Body of pancreas (tissue), 4 donors: ENCODE measurements at places on chromosomes 2 and 18.

GRCh38 chr2:240325016-240326007 lies 110.2 kb upstream of the GPC1 start:
- peak; percentile 64 for DNase-seq

- DNase-seq = peak; percentile 18
Observed at GRCh38 chr18:55477499-55477859, 110.5 kb downstream of the TCF4 start.

GRCh38 chr2:15666861-15667808 lies 75.5 kb downstream of the DDX1 start:
- DNase-seq = no peak

- DNase-seq = no peak
Observed at GRCh38 chr2:200383380-200384110, 77.1 kb downstream of the SPATS2L start.

DNA sequence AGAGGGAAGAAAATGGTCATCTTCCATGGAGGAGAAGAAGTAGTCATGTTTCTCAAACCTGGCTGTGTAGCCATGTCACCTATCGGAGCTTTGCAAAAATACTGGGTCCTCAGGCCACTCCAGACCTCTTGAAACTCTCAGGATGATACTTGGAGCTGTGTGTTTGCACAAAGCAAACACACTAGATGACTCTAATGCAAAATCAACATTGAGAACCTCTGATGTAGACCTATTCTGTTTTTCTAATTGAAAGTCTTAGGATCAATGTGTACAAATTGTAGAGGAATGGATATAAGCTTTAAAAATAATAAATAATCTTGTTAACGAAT lies 444.3 kb downstream of the RND3 start:
- DNase-seq = no peak

DNA sequence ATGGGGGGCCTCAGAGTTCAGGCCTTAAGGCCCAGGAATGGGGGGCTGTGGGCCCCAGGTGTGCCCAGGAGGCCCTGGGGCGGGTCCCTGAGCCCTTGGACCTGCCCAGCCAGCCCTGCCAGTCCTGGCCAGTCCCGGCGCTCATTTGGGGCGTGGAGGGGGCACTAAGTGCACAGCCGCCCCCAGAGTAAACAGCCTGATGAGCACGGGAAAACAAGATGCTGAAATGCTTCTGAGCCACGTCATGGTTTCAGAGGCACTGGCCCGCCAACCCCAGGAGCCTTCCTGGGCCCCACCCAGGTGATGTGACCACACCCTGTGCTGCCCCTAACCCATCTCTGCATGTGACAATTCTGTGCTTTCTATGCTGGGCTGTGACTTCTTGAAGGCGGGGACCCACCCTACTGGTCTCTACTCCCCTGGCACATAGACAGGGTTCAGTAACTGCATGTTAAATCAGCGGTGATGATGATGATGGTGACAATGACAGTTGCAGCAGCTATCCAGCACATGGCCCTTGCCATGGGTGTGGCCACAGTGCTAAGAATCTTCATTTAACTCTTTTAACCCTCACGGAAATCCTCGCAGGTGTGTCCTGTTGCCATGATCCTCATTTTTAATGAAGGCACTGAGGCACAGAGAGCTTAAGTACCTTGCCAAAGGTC lies 28.1 kb upstream of the ASPRV1 start:
- DNase-seq = no peak

- no peak for DNase-seq
Observed at GRCh38 chr2:138724327-138724726, 55.9 kb downstream of the NXPH2 start.

DNA sequence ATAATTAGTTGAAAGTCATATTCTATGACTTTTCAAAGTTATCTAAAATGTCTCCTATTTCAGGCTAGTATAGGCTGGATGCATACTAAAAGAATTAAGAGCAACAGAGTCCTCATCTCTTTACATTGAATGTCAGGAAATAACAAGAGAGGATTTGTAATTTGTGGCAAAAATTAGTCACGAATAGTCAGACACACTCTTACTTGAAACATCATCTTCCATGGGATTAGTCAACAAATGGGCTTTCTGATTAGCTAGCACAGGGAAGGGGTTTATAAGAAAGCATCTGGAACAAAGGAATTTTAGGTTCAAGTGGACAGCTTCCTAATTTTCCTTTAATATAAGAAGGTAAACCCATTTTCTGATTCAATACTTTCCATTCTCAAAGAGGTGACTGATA lies 330.3 kb upstream of the MEX3C start:
- no peak for DNase-seq

DNA sequence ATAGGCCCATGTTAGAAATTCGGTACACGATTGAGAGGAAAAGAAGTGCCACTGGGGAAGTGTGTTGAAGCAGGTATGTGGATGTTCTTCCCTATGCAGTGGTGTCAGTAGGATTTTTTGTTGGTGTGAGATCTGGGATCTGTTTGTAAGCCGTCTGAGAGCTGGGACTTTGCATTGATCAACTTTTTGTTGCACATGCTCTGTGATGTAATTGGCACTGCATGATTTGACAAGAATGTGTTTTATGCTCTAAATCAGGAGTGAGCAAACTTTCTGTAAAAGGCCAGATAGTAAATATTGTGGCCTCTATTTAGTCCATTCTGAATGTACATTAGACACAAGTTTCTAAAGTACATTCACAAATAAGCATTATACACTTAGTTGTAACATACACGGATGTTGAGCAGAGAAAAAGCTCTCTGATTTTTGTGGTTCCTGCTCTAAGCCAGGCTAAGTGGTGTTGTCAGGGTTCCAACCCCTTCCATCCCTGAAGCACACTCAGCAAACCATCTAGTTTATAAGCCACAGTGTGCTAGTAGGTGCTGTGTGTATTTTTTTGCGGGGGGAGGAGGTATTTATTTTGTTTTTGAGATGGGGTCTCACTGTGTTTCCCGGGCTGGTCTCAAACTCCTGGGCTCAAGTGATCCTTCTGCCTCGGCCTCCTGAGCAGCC lies 235.6 kb downstream of the NEDD4L start:
- DNase-seq = no peak

DNA sequence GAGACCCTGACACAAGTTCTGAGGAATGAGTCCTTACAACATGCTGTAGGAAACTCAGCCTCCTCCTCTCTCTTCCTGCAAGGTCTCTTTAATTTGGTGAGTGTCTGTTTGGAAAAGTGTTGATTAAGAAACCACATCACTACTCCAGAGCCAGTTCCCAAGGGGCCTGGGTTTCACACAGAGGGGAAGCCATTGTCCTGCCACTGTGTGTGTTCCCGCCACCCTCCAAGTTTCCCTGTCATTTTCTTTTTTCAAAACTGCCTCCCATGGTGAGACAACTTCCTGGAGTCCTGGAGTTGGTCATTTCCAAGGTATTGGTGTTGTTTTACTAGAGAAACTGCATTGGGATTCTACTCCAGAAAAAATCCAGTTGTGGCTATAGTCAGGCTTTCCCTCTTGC lies 232.0 kb upstream of the PARD3B start:
- DNase-seq = no peak

DNA sequence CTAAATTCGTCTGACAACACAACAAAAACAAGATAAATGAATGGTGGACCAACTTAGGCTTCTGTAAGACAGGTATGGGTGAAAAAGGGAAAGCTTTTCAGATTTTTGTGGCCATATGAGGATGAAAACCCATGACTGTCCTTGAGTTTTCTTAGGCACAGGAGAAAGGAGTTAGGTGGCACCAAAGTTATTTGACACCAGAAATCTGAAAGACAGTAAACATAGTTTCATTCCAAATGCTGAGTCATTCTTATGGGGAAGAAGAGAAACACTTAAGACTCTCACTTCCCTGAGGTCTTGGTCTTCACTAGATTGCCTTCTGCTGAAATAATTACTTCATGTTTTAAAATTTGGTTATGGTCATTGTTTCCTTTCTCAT lies 5.2 kb upstream of the GPD2 start:
- no peak for DNase-seq

DNA sequence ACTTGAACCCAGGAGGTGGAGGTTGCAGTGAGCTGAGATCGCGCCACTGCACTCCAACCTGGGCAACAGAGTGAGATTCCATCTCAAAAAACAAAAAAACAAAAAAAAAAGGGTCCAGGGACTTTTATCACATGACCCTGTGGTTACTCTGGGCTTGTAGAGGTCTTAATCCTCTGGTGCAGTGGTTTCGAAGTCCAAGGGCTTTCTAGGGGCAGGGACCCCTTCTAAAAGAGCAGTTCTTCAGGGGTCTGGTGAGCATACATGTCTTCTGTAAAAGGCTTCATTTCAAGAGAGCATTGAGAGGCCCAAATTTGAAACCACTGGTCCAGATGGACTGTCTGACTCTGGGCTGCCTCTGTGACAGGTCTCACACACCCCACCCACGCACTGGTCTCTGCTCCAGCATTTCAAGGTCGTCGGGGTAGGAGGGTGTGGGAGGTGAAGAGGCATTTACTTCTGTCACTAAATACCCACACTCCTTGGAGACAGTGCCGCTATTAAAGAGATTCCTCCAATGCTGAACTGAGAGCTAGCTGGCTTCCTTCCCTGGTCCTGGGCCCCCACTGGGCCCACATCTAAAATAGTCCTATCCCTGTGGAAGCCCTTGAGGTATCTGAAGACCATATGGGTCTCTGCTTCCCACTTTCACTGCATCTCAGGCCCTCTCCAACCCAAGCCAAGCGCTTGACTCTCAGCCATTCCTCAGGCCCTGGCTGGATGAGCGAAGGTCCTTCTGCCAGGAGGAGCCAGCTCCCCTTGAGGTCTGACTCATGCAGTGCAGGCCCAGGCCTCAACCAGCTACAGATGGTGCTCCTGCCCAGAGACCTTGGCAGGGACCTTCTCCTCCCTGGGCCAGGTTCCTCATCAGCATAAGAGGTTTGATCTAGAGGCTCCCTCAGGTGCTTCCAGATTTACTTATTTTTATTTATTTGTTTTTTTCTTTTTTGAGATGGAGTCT lies 44.8 kb downstream of the PAX8 start:
- peak; percentile 40 for DNase-seq

DNA sequence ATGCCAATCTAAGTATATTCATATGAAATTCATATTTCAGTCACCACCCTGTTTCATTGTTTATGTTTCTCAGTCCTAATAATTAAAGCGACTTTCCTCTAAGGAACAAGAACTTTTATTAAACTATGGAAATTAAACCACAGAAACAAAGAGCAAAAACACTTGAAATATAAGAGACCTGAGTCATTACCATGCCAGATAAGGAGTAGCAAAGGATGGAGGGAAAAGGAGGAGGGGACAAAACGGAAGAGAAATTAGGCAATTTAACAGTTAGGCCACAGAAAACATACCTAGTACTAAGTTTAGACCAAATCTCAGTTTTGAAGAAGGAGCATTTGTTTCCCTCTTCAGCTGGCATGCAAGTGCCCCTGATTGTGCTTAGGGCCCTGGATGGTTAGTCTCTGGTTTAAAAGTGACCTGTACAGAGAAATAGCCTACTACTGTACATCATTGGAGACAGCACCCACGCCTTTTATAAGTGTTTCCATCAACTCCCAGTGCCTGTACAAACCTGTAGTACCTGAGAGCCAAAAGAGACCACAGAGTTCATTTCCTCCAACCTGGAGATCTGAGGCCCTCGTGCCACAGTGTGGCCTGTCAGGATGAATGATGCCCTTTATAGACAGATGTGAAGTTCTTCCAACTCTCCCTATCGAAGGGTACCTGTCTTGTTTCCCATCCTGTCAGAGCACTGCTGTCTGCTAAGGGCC lies 74.5 kb downstream of the SPATS2L start:
- no peak for DNase-seq

DNA sequence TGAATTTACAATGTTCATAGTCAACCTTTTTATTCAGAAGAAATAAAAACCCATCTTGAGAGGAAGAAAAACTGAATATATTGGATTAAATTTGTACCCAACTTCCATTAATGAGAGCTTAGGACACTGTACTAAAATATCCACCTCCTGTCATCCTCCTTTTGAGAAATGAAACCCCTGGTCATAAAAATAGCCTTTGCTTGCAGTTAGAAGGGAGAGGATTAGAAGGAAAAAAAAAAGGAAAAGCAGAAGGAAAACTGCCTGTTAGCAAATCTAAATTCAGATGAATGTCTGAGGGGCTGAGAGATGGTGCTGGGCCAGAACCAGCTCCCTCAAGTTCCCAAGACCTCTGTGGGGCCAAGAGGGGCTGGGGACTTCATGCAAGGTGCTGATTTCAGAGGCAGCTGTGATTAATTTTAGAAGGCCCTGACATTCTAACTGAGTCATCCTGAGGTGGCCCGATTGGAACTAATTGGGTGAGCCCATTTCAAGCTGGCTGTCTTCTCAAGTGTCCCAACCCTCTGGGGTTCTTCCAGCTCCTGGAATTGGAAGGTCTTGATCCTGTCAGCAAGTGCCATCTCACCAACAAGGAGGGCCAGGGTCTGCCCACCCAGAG lies 38.4 kb upstream of the BIN1 start:
- no peak for DNase-seq

- no peak for DNase-seq
Observed at GRCh38 chr2:113281910-113282746, 3.4 kb upstream of the PAX8 start.

DNA sequence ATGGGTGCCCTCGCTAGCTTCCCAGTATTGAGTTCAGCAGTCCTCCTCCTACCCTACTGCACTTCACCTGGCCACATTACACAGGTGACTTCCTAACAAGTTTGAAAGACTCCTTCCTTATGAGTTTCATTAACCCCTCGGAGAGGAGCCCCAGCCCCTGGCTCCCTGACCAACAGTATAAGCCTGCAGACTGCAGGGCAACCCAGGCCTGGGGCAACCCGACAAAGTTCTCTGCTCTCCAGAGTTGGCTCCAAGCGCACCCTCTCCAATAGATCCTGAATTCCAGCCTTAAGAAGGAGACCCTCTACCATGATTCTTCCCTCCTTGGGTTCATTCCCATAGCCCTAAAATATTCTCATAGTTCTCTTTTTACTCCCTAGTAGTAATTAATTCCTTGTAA lies 1162.8 kb upstream of the TMEFF2 start:
- no peak for DNase-seq

DNA sequence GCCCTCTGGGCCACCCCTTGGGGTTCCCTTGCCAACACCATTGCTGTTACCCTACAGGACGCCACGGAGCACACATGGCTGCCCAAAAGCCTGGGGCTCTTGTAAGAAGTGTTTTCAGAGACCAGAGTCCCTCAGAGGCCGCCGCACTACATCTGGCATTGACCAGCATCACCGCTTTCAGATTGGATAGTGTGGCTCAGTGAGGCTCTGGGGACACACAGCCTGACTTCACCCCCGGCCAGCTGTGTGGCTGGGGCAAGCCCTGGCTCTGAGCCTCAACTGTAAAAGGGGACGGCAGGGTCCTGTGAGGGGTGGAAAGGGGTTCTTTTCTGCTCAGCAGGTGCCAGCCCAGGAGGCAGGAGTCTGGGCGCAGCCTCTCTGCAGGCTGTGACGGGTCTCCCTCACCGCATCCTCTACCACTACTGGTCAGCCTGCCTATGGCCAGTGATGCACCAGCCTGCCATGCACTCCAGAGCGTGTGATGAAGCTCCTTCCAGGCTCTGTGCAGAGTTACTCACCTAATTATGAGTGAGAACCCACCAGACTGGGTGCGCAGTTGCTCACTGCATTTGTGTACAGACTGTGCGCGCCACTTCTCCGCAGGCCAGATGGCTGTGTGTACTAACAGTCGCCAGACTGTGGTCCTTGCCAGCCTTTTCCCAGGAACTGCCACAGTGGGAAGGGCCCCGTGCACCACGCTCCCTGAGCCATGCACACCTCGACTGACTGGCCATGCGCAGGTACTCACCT lies 10.7 kb upstream of the OTOF start:
- no peak for DNase-seq
